ENCODE measurements at places on chromosomes 5 and 9. TPM values are rescaled to one million over a fixed set of nuclear protein-coding genes. Genes with fewer than 3 reads are reported as not detected.

GTF3C5 gene
- 58.1 TPM for total RNA-seq

THBS4 gene
- total RNA-seq: 29.7 TPM

IL33 gene
- total RNA-seq: 178 TPM

CA9 gene
- not detected for total RNA-seq

CATSPER3 gene
- 0.42 TPM for total RNA-seq

DNA sequence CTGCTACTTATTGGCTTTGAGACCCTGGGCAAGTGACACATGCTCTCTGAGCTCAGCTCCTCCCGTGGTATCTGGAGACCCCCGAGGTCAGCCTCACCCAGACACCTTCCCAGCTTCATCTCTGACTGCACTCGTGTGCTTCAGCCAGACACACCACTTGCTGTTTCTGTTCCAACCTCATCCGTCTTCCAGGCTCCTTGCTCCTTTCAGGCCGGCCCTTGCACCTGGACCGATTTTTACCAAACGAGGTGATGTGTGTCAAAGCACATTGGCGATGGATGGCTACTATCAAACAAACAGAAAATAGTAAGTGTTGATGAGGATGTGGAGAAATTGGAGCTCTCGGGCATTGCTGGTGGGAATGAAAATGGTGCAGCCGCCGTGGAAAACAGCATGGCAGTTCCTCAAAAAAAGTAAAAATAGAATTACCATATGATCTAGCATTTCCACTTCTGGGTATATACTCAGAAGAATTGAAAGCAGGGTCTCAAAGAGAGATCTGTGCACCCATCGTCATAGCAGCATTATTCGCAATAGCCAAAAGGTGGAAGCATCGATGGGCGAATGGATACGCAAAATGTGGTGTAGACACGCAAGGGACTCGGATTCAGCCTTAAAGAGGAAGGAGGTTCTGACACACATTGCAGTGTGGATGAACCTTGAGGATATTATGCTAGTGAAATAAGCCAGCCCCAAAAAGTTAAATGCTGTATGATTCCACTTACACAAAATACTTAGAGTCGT is 96.1 kb upstream of the IER5L start:
- H3K4me3 ChIP-seq: no peak overlapping the region
- no peak overlapping the region for H3K27ac ChIP-seq
- DNase-seq: no peak
- no peaks in the 10 kb centered on the region for H3K4me1 ChIP-seq
- no peaks in the 10 kb centered on the region for H3K36me3 ChIP-seq

DNA sequence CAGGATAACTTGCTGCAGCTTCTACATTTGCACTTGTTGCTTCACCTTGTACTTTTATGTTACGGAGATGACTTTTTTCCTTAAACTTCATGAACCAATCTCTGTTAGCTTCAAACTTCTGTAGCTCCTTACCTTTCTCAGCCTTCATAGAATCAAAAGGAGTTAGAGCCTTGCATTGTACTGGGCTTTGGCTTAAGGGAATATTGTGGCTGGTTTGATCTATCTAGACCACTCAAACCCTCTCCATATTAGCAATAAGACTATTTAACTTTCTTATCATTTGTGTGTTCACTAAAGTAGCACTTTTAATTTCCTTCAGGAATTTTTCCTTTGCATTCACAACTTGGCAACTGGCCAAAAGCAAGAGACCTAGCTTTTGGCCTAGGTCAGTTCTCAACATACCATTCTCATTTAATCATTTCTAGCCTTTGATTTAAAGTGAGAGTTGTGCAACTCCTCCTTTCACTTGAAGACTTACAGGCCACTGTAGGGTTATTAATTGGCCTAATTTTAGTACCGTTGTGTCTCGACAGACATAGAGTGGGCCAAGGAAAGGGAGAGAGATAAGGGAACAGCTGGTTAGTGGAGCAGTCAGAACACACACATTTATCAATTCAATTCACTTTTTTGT is 63.7 kb downstream of the SHOC1 start:
- H3K36me3 ChIP-seq: no peaks in the 10 kb centered on the region
- H3K4me3 ChIP-seq: no peak overlapping the region
- DNase-seq: no peak
- no peaks in the 10 kb centered on the region for H3K27me3 ChIP-seq
- H3K27ac ChIP-seq: no peak overlapping the region
- H3K4me1 ChIP-seq: no peaks in the 10 kb centered on the region
